ENCODE measurements at places on chromosomes 7 and 10. TPM values are rescaled to one million over a fixed set of nuclear protein-coding genes. Genes with fewer than 3 reads are reported as not detected.

The CACNA2D1 gene
- total RNA-seq, result 14.6 TPM

The CLDN4 gene
- total RNA-seq, result 3.2 TPM

The CALN1 gene
- total RNA-seq, result not detected

The CRTAC1 gene
- not detected for total RNA-seq
